BJ (cell line): ENCODE measurements at places on chromosomes 1 and 21. TPM values are rescaled to one million over a fixed set of nuclear protein-coding genes. Genes with fewer than 3 reads are reported as not detected.

- DNase-seq: no peak
Observed at GRCh38 chr1:101388904-101389546, 152.2 kb downstream of the S1PR1 start.

- no peak for DNase-seq
Observed at GRCh38 chr1:39255222-39255621, 50.7 kb downstream of the MACF1 start.

DNA sequence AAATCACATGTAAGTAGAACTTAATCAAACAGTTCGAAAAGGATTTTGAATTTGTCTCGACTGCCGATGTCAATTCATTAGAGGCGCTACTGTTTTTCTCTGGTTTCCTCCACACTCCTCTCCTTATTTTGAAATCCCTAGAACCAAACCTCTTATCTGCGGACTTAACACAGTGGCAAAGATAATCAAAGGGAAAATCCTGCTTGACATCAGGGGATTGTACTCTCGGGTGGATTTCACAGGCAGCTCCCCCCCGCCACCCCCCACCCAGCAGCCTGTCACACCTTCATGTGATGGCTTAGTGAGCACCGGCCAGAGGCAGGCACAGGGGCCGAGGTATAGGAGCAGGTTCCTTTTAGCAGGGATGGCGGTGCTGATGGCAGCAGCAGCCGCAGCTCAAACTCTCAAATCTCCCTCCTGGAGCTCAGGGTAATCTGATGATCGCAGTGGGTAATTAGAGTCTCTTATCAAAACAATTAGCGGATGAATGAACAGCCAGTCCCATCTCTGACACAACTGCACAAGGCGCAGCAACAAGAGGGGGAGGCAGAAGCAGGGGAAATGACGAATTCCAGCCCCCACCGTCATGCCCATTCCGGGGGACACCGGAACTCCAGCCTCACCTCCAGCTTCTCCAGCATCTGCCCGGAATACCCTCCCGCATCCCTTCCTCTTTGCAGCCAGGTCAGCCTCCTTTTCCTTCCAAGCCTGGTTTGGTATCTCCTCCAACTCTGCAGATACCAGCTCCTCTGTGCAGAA lies 80.3 kb downstream of the SSBP3 start:
- no peak for DNase-seq

GRCh38 chr1:162922201-162922600 lies 61.2 kb upstream of the CCDC190 start:
- no peak for DNase-seq

GRCh38 chr1:243526180-243526579 lies 270.3 kb downstream of the SDCCAG8 start:
- DNase-seq: no peak

DNA sequence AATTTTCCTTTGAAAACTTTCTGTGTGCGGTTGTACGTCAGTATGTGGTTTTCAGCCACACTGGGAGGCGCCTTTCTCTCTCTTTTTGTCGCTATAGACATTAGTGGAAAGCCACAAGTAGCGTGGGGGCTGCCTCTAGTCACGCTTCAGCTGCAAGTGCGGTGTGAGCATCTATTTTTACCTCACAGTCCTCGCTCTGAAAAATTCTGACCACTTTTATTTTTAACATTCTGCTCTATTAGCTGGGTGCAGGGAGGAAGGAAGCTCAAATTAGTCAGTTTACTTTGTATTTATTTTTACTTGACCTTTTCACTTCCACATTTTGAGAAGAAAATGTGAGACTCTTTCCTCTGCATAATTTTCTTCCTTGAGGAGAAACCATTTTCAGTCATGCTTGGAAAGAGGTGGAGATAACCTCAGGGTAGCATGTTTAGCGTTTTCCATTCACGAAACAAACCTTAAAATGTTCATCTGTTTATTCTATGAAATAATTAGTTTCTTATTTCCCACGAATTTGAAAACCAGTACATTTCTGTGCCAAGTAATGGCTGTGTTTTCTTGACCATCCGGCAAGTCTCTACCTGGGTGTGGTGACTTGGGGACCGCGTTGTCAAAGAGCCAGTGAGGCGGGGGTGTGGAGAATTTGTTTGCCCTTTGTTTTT lies 35.6 kb downstream of the ADARB1 start:
- DNase-seq: no peak

DNA sequence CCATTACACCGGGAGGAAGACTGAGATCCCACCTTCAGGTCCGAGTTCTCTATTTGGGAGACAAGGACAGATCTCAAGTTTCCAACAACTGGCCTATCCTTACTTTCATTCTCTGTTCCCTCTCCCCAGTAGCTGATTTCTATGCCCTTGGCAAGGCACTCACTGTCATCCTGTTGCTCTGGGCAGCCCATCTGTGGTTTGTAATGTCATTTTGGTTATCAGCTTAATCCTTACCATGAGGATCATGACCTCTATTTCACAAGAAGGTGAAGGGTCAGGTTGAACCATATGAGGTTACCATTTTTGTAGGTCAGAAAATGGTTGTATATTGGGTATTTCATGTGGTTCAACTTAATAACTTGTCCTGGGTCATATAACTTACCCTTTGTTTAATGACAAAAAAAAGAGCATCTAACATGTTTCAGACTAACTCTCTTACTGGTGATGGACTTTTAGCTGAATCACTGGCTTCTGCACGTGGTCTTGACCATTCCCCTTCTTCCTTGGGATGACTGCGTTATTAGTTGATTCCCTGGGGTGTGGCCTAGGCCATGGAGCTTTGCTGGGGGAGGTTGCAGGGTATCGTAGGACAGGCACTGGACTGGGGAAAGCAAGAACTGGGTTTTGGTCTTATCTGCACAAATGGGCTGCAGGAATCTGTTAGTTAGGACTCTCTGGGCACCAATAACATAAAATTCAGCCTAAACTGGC lies 120.2 kb downstream of the ACTL8 start:
- DNase-seq: no peak

- no peak for DNase-seq
Observed at GRCh38 chr1:157004327-157004726, 41.2 kb downstream of the ARHGEF11 start.

DNA sequence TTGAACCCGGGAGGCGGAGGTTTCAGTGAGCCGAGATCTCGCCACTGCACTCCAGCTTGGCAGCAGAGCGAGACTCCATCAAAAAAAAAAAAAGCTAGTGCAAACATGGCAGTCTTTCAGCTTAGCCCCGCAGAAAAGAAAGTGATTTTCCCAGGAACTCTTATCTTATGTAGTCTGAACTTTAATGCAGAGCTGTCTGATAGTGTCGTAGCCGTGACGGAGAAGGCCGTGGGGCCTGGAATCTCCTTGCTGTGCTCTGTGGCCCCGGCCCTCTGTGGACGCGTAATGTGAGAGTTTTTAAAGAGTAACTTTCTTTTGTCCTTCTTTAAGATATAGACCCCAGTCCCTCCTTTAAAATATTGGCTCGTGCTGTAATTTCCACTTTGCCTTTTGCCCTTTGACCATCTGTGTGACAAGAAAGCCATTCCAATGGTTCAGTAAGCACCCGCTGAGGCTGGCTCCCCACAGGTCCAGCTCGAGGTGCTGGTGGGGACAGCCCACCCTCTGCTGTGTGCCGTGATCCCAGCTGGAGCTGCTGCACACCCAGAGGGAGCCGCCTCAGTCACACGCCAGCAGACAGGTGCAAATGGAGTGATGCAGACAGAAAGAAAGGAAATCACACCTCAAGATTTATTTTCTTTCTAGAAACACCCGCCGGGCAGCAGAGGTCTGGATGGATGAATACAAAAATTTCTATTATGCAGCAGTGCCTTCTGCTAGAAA lies 164.0 kb downstream of the PGBD5 start:
- no peak for DNase-seq

GRCh38 chr1:107879927-107880326 lies 85.1 kb downstream of the VAV3 start:
- DNase-seq: no peak

DNA sequence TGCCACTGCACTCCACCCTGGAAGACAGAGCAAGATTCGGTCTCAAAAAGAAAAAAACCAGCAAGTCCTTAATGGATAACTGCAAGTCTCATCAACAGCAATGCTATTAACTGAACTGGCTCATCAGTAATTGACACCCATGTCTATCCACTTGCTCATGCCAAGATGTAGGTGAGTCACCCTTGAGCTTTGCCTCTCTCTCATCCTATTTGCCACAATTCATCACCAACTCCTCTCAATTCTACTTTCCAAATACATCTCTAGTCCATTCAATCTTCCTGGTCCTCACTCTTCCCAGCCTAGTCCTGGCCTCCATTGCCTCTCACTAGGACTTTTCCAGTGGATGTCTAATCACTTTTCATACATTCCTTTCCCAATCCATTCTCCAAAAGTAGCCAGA lies 103.7 kb upstream of the PRMT6 start:
- no peak for DNase-seq

DNA sequence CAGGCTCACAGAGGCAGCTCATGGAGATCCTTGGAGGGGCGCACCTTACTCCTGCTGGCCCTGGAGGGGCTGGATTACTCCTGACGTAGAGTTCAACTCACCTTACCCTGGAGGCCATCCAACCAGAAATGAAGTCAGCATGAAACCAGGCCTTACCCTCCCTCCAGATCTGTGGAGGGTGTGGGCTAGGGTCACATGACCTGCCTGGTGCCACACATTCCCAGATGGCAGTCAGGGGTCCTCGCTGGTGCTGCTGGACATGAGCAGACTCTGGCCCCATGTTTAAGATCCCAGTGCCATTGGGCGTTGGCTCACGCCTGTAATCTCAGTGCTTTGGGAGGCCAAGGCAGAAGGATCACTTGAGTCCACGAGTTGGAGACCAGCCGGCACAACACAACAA lies 4.5 kb downstream of the C21orf58 start:
- DNase-seq: no peak

- no peak for DNase-seq
Observed at GRCh38 chr1:101260556-101261350, 23.9 kb downstream of the S1PR1 start.

- DNase-seq: no peak
Observed at GRCh38 chr1:165073185-165074007, 283.1 kb downstream of the LMX1A start.

DNA sequence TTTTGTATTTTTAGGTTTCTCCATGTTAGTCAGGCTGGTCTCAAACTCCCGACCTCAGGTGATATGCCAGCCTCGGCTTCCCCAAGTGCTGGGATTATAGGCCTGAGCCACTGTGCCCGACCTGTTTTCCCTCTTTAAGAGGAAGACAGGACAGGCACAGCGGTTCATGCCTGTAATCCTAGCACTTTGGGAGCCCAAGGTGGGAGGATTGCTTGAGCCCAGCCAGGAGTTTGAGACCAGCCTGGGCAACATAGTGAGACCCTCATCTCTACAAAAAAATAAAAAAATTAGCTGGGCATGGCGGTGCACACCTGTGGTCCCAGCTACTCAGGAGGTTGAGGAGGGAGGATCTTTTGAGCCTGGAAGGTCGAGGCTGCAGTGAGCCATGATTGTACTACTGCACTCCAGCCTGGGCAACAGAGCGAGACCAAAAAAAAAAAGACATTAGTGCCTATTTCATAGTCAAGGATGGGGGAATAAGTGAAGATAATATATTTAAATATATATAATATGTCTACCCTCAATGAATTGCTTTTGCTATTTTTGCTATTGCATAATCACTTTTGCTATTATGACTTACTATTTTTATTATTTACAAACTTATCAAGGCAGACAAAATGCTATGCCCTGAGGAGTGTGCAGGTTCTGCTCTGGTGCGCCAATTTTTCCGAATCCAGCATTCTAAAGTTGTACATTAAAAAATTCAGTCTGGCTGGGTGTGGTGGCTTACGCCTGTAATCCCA lies 17.7 kb downstream of the MARCKSL1 start:
- DNase-seq: no peak

DNA sequence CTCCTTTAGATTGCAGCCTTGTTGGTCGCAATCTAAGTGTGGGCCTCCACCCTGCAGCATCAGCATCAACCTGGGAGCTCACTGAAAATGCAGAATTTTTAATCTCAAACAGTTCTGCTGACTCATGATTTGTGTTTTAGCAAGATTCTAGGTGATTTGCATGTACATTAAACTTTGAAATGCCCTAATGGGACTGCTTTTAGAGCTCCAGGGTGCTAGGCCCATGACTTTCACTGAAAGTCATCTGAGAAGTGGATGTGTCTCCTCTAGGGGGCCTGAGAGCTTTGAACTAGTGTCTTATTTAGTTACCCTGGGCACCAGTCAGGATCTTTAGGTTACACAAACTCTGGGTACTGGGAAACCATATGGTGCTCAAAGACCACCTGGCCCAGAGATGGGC lies 9.0 kb downstream of the TRIM67 start:
- DNase-seq: no peak

- DNase-seq: no peak
Observed at GRCh38 chr1:87122243-87122642, 206.4 kb upstream of the LMO4 start.

DNA sequence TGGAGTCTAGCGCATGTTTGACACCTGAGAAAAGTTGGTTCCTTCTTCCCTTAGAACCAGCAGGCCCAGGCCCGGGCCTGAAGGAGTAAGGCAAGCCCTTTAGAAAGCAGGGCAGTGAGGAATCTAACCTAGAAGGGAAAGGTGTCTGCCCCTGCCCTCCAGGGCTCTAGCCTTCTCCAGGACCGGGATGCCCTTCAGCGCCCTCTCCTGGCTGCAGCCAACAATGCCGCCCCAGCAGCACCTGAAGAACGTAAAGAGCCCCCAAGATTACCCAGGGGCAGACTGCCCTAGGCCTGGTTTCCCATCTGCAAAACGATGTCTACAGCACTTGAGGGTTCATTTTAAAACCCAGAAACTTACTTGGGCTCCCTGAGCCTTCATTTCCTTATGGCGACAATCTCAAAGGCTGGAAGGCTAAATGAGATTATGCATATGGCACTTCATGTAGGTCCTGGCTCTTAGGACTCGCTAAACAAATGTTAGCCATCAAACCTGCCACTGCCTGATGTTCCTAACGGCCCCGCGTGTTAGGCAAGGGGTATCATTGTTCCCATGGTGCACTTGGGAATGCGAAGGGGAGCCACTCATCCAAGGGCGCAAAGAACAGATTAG lies 106.7 kb upstream of the KLHDC7A start:
- DNase-seq: no peak

The FAM72B gene
- 2.1 and 3.1 TPM in 2 replicates for polyA plus RNA-seq

The CR1L gene
- polyA plus RNA-seq: not detected in 2 replicates

The UBL4B gene
- 22.9 and 34.8 TPM in 2 replicates for polyA plus RNA-seq

The NECAP2 gene
- 102 and 111 TPM in 2 replicates for polyA plus RNA-seq

The SRGAP2C gene
- 5.0 and 5.6 TPM in 2 replicates for polyA plus RNA-seq

The LRRC7 gene
- polyA plus RNA-seq: 0.22 and 0.25 TPM in 2 replicates

The CLIC6 gene
- 0.02 and 0.04 TPM in 2 replicates for polyA plus RNA-seq

The RPE65 gene
- polyA plus RNA-seq: not detected in 2 replicates

The FAM131C gene
- polyA plus RNA-seq: 0.34 and 0.47 TPM in 2 replicates

The TCHHL1 gene
- not detected in 2 replicates for polyA plus RNA-seq

The LRRC3 gene
- polyA plus RNA-seq: 0.42 and 0.59 TPM in 2 replicates
